ENCODE measurements at places on chromosomes 3 and 15. TPM values are rescaled to one million over a fixed set of nuclear protein-coding genes. Genes with fewer than 3 reads are reported as not detected.

P2RY14 gene
- 4.2 TPM for total RNA-seq

GRCh38 chr3:141643796-141644195 is 94.3 kb upstream of the RNF7 start:
- H3K27me3 ChIP-seq = no peaks in the 10 kb centered on the region
- no peak overlapping the region for H3K4me3 ChIP-seq
- no peak for DNase-seq
- peaks cover 4% of the 10 kb centered on the region for H3K4me1 ChIP-seq
- H3K36me3 ChIP-seq = no peaks in the 10 kb centered on the region

DNA sequence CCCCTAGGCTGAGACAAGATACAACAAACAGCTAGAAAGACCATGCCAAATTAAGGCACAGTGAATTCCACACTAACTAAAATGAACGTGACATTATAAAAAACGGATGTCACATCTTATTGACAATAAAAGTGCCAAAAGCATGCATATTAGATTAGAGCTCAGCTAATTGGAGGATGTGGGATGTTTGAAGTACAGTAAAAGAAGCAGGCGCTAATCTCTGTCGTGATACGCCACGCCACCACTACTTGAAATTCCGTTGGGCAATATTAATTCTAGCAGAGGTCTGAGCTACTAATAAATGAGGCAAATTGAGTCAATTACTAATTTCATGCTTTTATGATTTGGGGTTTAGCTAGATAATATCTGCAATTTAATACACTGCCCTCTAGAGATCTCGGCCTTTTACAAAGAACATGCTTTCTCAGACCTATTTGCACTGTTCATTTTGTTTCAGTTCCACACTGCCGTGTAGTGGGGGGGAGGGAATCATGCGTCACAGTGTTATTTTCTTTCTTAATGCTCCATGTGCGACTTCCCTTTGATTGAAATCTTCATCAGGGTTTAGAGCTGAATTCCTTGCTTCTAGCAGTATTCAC is 52.9 kb upstream of the ROBO2 start:
- H3K4me3 ChIP-seq = no peak overlapping the region
- no peaks in the 10 kb centered on the region for H3K4me1 ChIP-seq
- no peaks in the 10 kb centered on the region for H3K27me3 ChIP-seq
- no peaks in the 10 kb centered on the region for H3K36me3 ChIP-seq

GRCh38 chr3:106126067-106126845 is 257.4 kb upstream of the CBLB start:
- H3K4me3 ChIP-seq = no peak overlapping the region
- H3K27me3 ChIP-seq = no peaks in the 10 kb centered on the region
- no peaks in the 10 kb centered on the region for H3K4me1 ChIP-seq
- DNase-seq = no peak
- no peak overlapping the region for H3K27ac ChIP-seq

All from upper lobe of left lung (tissue), 6 donors.